ENCODE measurements at places on chromosomes 7 and 10.

DNA sequence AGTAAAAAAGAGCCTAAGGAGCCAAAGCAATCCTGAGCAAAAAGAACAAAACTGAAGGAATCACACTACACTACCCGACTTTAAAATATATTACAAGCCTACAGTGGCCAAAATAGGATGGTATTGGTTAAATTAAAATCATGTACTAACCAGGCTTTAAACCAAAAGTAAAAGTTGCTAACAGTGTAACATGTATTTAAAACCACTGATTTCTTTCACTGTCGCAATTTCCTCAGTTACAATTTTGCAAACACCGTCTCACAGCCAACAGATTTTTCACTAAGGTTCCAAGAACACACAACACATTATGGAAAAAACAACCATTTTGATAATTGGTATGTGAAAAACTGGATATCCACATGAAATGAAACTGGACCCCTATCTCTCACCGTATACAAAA, 74.0 kb downstream of the JMJD1C start:
- DNase-seq: no peak

DNA sequence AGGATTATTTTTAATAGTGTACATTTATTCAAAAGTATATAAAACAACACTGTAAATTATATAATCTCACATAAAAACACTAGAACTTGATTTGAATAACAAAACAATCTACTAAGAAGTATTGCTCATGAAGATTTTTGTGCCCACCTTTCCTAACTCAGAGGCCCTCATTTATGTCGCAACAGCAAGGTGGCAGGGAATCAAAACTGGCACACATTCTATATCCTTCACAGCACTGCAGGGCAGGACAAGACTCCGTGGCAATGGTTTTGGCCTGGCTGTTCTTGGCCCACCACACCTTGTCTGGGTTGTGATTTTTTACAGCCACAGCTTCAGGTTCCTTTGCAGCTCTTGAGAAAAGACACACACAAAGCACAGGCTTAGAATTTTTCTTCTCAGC, 3.4 kb upstream of the CUZD1 start:
- DNase-seq: no peak

- no peak for DNase-seq
These were observed 939.0 kb upstream of the C7orf33 start for GRCh38 chr7:147651601-147652000.

- DNase-seq: no peak
These were observed 164.0 kb downstream of the SLC25A13 start for GRCh38 chr7:96157856-96158255.

DNA sequence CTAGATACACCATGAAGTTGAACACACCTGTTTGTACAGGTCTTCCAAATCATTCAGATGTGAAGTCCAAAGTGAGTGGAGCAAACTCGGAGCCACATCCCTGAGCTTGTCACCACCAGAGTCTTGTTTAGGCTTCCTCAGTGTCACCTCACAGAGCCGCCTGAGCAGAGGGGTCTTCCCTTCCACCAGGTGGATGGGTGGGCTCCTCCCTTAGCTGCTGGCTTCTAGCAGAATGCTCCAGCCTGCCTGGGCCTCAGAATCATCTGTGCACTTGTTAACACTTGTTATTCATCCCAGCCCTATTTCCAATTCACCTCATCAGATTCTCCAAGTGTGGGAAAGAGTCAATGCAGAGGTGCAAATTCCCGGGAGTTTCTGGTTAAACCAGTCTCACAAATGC, 32.5 kb downstream of the C10orf71 start:
- no peak for DNase-seq

GRCh38 chr7:149145031-149145845, 2.0 kb upstream of the ZNF398 start:
- no peak for DNase-seq

DNA sequence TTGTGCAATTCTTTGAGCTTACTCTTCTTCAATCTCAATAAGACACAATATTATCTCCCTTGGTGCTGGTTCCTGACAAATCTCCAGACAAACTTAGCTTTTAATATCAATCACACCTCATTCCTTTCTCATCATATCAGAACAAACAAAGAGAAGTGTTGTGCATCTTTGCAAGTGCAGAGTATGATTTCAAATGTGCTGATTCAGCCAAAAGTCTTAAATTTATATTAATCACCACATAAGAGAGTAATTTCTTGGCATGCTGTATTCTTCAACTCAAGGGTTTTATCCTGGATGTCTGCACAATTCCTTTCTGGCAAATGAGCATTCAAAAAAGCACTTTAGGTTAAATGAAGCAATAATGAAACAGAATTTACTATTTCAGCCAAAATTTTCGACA, 877.8 kb downstream of the ANKRD7 start:
- no peak for DNase-seq

GRCh38 chr10:2729197-2729596, 338.2 kb upstream of the PFKP start:
- no peak for DNase-seq

- no peak for DNase-seq
These were observed 124.8 kb downstream of the KIAA1217 start for GRCh38 chr10:24333736-24334135.

DNA sequence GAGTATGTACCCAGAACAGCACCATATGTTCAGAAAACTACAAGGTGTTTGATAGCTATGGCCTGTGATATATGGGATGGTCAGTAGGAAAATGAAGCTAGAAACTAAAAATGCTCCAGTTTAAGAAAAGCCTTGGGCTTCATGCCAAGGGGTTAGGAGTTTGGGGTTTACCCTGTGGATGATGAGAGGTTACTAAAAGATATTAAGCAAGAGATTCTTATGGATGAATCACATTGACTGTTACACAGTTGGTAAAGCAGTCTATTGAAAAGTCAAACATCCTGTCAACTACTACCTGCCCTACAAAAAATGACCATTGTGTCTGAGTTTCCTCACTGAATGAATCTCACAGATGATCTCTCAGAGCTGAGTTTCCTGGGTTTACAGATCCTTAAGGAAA, 166.2 kb upstream of the INHBA start:
- no peak for DNase-seq

DNA sequence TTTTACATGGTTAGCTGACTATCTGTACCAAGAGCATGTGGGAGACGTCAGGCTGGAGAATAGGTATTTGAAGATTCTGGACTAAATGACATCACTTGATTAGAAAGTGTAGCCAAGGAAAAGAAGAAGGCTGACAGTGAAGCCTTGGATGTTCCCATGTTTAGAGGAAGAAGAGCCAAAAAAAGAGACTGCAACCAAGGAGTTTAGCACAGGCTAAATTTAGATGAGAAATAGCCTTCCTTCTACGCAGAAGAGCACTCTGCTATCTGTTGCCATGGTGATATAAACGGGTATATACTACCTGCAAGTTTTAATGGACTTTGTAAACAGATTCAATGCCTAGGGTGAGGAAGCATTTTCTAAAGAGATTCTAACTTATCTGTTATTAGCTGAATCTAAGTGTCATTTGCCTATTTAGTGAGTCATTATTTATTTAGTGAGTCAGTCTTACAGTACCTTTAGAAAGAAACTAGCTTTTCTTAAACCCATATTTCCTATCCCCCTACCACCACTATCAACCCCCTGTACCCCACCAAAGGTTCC, 69.8 kb downstream of the CDK6 start:
- DNase-seq: no peak

- DNase-seq: no peak
These were observed 16.7 kb downstream of the POR start for GRCh38 chr7:75931680-75932079.

DNA sequence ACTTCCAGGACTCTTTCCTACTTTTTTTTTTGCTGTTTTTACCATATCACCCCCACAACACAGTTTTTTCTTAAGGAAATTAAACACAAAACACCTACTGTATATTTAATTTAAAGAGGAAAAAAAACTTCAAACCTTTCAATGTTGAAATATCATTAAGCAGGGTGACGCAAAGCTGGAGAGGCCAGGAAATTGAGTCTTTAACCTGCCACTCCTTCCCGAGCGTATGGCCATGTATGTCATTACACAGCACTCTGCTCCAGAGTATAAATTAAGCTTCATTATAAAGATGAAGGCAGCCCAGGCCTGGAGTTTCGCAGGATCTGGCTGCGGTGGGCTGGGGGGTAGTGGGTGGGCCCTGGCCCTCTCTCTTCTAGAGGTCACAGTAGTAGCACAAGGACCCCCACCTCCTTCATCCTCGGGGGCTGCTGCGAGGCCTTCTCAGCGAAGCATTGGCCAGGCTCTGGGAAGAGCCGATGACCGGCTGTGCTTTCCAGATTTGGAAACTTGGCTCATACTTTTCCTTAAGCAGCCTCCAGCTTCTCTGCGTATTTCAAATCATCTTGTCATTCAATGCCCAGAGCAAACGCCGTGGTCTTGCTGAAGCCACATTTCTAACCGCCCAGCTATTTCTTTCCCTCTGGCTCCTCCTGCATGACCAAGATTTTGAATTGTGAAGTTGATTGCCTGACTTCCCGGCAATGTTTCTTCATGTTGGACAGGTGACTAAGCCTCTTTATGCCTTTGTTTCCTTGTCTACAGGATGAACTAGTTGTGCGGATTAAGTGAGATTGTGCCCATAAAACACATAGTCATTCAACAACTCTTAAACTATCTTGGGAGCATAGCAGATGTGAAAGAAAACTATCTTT, 765.1 kb downstream of the SUGCT start:
- DNase-seq: no peak

GRCh38 chr7:142535123-142535779, 214.0 kb upstream of the PRSS1 start:
- DNase-seq: peak; percentile 64

GRCh38 chr7:76291351-76292212, 10.9 kb upstream of the HSPB1 start:
- peak; percentile 76 for DNase-seq

DNA sequence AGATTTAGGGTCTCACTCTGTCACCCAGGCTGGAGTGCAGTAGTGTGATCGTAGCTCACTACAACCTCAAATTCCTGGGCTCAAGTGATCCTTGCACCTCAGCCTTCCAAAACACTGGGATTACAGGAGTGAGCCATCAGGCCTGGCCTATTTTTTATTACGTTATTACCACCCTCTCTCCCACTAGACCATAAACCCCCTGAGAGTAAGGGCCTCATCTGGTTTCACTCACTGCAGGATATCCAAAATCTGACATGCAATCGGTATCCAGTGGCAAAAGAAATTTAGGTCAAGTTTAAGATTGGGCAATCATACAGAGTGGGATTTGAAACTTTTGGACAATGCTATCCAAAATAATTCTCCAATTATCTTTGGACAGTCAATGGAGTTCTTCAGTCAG, 117.0 kb upstream of the NEBL start:
- no peak for DNase-seq

DNA sequence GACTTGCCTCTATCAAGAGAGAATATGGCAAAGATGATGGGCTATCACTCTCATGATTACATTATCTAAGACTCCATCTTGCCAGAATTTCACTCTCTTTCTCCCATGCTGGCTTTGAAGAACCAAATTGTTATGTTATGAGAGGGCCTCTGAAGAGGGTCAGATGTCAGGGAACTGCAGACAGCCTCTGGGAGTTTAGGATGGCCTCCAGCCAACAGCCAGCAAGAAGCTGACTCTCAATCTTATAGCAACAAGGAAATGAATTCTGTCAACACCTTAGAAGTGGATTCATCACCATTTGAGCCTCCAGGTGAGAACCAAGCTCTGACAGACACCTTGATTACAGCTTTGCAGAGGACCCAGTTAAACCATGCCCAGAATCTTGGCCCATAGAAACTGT, 33.6 kb downstream of the ZNF22 start:
- DNase-seq: no peak

- DNase-seq: no peak
These were observed 47.7 kb upstream of the LYZL1 start for GRCh38 chr10:29240986-29241660.

GRCh38 chr7:121275204-121275603, 53.6 kb upstream of the WNT16 start:
- DNase-seq: no peak

- DNase-seq: no peak
These were observed 124.2 kb downstream of the ABCA13 start for GRCh38 chr7:48295296-48295971.

DNA sequence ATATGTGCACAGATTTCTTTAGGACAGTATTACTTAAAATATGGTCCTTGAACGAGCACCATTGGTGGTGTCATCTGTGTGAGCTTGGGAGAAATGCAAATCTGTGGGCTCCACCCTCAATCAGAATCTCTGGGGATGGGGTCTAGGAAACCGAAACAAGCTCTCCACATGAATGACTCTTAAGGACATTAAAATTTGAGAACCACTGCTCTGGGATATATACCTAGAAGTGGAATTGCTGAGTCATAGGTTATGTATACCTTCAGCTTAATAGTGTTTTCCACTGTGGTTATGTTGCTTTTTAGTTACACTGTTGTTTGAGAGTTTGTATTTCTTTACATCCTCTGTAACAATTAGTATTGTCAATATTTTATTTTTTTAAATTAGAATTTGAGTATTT, 24.0 kb downstream of the ZNRF2 start:
- DNase-seq: no peak

DNA sequence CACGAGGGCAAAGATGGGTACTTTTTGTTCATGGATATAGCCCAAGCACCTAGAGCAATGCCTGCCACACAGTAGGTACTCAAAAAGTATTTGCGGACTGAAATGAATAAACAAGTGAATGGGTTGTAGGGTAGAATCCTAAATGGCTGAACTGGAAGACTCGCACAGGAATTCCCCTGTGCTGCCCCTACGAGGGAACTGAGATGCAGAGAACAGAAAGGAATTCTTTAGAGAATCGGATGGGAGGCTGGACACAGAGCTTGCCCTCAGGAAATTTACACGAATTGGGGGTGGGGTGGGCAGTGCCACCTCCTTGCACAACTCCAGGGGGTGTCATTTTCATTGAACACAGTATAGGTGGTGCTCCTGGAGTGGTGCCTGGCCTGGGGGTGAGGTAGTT, 35.2 kb upstream of the SRGN start:
- DNase-seq: no peak

- no peak for DNase-seq
These were observed 25.0 kb downstream of the LHPP start for GRCh38 chr10:124486635-124487034.

- no peak for DNase-seq
These were observed 188.4 kb downstream of the EBF3 start for GRCh38 chr10:129775681-129776080.

- no peak for DNase-seq
These were observed 125.9 kb downstream of the GLCCI1 start for GRCh38 chr7:8094164-8095140.

DNA sequence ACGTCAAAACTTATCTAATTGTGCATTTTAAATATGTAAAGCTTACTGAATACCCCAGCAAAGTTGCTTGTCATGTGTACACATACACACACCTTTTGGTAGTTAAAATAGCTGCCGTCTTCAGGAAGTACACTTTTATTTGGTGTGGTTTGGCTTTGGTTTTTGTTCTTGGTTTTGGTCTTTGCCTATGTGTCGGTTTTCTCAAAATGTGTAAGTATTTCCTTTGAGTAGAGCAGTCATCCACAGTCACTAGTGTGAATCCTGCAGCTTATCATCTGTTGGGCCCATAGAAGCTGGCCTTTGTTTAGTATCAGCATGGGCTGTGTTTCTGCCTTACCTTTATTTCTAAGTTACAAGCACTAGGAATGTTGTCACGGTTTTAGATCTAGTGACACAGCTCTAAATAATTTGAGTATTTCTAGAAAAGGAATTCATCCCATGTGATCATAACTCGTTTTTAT, 35.3 kb downstream of the NET1 start:
- no peak for DNase-seq

All from CD8-positive, alpha-beta memory T cell (primary cell).